NCI-H1105 (cell line): ENCODE measurements at places on chromosomes 7 and 10.

GRCh38 chr10:13399752-13400151 lies 51.7 kb upstream of the SEPHS1 start:
- DNase-seq = no peak

GRCh38 chr10:102492344-102492939 lies 10.1 kb downstream of the ACTR1A start:
- no peak for DNase-seq

DNA sequence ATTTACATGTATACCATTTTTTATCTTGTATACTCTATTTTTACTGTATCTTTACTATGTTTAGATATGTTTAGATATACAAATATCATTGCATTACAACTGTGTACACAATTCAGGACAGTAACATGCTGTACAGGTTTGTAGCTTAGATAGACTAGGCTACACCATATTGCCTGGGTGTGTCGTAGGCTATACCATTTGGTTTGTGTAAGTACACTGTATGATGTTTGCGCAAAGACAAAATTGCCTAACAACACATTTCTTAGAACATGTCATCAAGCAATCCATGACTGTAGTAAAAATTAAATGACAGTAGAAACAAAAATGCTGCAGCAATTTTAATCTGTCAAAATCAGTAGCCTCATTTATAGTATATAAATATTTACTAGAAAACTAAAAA lies 812.2 kb downstream of the GRM8 start:
- no peak for DNase-seq

DNA sequence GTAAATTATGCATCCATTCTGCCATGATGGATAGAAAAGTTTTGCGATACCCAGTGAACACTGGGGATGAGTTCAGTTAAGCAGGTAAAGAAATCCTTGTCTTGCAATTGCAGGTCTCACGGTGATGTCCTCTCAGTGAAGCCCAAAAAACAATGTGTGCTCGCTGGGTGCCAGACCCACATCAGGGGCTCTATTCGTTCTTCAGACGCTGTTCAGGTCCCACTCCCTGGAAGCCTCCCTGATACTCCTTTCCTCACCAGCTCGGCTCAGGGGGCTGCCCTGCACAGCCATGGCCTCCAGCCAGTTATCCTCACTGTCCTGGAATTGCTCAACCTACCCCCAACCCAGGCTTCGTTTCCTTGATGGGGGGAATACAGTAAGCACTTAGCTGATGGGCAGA lies 323.5 kb downstream of the ADARB2 start:
- no peak for DNase-seq

GRCh38 chr10:124198871-124199270 lies 105.5 kb upstream of the CHST15 start:
- DNase-seq = no peak

GRCh38 chr10:22927661-22928403 lies at the start of gene ARMC3:
TSS of gene ARMC3 (plus strand) at chr10:22928053. CDS start at chr10:22931997, 3,944 bp downstream.
- peak; percentile 65 for DNase-seq

DNA sequence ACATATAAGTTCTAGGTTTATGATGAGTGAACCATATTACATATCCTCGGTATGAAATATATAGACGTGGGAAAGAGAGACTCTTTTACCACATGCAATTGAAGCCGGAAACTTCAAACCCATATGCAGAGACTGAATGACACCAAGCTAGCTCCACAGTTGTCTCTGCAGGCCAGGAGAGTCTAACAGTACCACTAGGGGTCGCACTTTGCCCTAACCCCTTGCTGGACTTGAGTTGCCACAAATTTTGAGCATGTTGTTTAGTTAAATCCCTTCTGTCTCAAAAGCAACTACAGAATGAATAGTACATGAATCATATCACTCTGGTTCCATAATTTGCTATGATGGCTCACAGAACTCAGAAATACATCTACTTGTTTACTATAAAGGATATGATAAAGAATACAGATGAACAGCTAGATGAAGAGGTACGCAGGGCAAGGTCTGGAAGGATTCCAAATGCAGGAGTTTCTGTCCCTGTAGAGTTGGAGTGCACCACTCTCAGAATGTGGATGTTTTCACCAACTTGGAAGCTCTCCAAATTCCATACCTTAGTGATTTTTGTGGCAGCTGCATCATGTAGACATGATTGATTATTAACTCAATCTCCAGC lies 112.4 kb upstream of the YAE1 start:
- DNase-seq = peak; percentile 29

GRCh38 chr7:24830440-24831050 lies 73.3 kb upstream of the GSDME start:
- peak; percentile 74 for DNase-seq

GRCh38 chr10:49328401-49329145 lies 29.6 kb downstream of the C10orf71 start:
- DNase-seq = no peak

- peak; percentile 15 for DNase-seq
Observed at GRCh38 chr7:144391823-144392255, 11.7 kb downstream of the NOBOX start.

GRCh38 chr10:17109475-17110207 lies 20.0 kb downstream of the CUBN start:
- no peak for DNase-seq

DNA sequence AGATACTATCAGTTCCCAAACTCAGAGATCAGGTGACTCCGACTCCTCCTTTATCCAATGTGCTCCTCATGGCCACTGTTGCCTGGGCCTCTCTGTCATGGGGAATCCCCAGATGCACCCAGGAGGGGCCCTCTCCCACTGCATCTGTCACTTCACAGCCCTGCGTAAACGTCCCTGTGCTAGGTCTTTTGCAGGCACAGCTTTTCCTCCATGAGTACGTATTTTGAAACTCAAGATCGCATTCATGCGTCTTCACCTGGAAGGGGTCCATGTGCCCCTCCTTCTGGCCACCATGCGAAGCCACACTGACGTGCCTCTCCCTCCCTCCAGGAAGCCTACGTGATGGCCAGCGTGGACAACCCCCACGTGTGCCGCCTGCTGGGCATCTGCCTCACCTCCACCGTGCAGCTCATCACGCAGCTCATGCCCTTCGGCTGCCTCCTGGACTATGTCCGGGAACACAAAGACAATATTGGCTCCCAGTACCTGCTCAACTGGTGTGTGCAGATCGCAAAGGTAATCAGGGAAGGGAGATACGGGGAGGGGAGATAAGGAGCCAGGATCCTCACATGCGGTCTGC lies 162.2 kb downstream of the EGFR start:
- no peak for DNase-seq

DNA sequence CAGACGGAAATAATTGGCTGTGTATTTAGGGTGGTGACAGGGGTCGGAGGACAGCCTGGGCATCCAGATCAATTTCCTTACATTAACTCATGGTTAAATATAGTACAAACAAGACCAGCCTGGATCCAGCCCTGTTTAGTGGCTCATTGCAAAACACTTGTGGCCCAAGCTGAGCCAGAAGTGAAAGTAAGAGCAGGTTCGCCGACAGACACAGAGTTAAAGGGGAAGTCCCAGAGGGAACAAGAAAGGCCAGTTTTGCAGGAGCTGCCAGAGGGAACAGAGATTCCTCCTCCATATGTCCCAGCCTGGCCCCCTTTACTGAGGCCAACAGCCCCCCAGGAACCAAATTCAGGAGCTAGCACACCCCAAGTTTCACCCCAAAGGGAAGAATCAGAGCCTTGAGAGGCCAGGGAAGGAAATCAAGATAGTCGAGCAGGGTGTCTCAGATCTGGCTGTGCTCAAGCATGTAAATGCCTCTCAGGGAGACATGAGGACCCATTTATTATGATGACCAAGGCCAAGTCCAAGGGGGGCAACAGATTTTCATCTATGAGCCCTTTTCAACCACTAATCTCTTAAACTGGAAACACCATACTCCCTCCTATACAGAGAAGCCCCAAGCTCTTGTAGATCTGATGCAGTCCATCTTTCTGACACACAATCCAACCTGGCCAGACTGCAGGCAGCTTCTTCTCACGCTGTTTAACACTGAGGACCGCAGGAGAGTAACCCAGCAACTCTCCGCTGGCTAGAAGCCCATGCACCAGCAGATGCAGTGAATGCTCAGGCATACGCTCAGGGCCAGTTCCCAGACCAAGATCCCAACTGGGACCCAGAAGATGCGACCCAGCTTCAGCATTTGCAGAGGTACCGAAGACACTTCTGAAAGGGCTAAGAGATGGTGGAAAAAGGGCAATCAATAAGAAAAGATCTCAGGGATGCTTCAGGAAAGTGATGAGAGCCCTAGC lies 15.9 kb upstream of the ADCK2 start:
- no peak for DNase-seq

GRCh38 chr7:116630357-116630756 lies 41.6 kb upstream of the MET start:
- DNase-seq = no peak

DNA sequence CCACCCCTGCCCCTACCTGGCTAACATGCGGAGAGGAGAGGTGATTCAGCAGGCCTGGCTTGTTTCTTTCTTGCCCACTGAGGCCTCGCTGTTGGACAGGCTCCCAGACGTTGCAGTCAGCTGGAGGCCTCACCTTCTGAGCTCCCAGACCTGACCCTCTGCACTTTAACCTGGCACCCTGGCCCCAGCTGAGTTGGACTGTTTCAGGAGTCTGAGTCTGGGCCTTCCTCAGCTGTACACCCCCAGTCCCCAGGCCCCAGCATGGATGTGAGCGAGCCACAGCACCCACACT lies 35.0 kb downstream of the UNC5B start:
- no peak for DNase-seq

- DNase-seq = no peak
Observed at GRCh38 chr7:98922392-98923187, 44.3 kb downstream of the TRRAP start.

DNA sequence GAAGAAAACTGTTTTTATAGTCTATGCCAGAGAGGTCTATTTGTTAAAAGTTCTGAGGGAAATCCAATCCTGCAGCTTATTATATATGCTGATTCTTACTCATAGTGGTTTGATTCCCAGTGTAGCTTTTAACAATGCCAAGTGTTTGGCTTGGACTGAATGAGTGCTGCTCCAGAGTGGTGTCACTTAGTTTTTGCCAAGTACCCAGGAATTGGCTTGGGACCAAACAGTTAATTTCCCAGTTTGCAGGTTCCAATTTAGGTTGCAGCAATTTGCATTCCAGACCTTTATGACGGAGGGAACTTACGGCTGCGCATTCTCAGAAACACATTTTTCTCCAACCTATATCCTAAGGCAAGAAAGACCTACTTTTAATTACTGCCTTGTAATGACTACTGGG lies 32.4 kb downstream of the NSUN6 start:
- peak; percentile 75 for DNase-seq

- no peak for DNase-seq
Observed at GRCh38 chr7:2204446-2204845, 28.3 kb downstream of the MAD1L1 start.

GRCh38 chr10:79155301-79156081 lies 86.7 kb downstream of the ZMIZ1 start:
- DNase-seq = no peak

DNA sequence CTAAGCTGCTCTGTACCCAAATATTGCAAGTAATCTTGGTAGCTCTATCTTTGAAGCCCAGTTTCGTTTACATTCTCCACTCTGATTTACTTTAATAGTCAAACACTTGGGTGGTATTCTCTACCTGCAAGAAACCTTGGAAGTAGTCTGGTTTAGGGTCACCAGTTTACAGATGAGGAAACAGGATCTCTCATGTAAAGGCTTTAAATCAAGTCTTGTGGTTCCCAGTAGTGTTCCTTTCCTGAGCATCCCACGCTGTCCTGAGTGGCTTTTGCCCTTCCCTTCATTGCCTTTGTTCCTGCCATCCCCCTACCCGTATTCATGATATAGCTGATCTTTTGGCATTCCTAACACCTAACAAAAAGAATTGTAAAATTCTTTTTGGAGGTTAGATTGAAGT lies 20.3 kb downstream of the EXOC4 start:
- DNase-seq = no peak

GRCh38 chr10:61869774-61870525 lies 31.5 kb upstream of the ARID5B start:
- no peak for DNase-seq

- no peak for DNase-seq
Observed at GRCh38 chr10:110226926-110227641, 19.7 kb downstream of the MXI1 start.

DNA sequence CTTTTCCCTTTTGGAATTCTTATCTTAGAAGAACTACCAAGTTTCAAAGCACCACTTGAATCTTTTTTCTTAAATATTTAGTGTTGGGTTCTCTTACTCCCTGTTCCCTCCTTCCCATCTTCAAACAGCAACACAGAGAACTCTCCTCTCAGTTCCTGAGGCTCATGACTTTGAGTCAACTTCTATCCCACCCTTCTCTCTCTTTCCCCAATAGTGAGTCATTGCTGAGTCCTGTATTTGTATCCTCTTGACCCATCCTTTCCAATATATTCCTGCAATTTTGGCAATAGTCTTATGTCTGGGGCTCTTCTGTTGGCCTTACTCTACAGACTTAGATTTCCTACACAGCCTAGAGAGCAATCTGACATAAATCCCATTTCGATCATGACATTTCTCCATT lies 20.8 kb upstream of the JCAD start:
- no peak for DNase-seq

DNA sequence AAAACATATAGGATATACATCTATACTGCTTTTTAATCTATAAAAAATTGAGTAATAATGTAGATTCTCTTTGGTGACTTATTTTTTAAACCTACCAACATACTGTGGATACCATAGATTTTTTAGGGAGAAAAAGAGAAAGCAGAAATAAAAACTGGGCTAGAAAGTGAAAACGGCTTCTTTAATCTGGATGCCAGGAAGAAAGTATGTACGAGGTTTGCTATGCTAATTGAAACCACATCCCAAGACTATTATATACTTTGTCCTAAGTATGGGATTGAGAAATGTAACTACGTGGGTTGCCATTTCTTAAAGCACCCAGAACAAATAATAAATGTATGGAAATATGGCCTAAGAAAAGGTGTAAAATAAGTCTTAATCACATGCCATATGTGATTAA lies 129.0 kb upstream of the NFE2L3 start:
- no peak for DNase-seq

DNA sequence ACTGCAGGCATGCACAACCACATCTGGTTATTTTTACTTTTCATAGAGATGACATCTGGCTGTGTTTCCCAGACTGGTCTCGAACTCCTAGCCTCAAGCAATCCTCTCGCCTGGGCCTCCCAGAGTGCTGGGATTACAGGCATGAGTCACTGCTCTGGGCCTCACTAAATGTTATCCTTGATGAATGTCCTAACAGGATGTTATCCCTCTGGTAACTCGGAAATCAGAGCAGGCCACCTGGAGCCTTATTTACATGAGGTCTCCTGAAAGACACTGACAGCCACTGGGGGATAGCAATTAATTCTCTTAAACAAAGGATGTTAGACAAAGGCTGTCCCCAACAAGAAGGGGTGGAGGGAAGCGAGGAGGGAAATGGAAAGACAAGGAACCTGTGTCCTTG lies 4.5 kb upstream of the ZNF438 start:
- DNase-seq = no peak

DNA sequence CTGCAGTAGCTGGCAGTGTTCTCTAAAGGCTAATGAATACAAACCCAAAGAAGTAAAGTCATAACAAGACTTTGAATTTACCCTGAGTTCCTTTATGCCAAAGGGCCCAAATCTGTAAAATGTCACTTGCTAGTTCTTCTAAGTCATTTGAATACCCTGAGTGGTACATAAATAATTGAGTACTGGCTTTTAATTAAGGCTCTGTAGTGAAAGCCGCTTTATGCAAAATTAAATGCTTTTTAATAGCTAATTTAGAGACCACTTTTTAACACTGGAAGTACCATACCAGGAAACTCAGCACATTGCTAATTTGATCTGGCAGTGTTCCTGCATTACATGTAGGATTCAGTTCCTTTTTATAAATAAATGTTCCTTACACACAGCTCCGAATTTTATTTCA lies 24.0 kb upstream of the TSPAN13 start:
- no peak for DNase-seq

GRCh38 chr7:3688071-3688470 lies 387.0 kb downstream of the SDK1 start:
- no peak for DNase-seq

GRCh38 chr7:50539725-50540124 lies 25.5 kb downstream of the DDC start:
- no peak for DNase-seq
